B cell (primary cell): ENCODE measurements at places on chromosomes 2 and 18.

DNA sequence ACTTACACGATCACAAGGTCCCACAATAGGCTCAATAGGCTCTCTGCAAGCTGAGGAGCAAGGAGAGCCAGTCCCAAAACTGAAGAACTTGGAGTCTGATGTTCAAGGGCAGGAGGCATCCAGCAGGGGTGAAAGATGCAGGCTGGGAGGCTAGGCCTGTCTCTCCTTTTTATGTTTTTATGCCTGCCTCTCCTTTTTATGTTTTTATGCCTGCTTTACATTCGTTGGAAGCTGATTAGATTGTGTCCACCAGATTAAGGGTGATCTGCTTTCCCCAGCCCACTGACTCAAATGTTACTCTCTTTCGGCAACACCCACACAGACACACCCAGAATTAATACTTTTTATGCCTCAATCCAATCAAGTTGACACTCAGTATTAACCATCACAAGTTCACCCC is 9.9 kb upstream of the GYPC start:
- no peak for DNase-seq

DNA sequence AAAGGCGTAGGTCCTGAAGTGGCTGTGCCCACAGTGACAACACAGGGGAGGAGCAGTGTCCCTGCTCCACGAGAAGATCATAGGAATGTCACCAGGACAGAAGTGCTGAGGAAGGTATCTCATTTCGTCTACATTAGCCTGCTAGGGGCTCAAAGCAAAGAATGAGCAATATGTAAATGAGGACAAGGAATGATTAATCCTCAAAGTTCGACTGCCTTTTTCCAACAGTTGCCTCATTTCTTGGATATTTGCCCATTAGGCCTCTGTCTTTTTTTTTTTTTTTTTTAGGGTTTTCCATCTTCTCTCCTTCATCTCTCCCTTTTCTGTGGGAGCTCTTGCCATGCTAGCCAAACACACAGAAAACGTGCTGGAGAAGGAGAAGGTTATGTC is 105.2 kb upstream of the ARHGAP28 start:
- DNase-seq, result no peak

GRCh38 chr2:9222239-9222892 is 15.8 kb downstream of the ASAP2 start:
- DNase-seq, result no peak

- no peak for DNase-seq
These were observed 41.1 kb downstream of the MBD2 start for GRCh38 chr18:54183390-54183789.

DNA sequence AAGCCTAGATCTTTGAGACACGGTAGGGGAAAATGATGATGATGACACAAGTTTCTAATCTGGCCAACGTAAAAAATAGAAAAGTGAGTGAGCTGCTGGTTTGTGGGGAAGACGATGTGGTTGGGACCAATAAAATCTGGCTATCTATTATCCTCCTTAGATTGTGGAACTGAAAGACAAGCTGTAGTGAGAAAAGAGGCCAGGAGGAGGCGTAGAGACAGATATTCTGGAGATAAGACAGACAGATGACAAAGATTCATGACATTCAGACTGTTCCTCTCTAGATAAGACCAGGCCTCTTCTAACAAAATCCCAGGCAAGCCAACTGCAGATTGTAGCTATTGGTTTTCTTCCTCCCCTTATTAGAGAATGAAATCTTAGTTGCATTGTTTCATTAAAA is 376.3 kb upstream of the UBE2E3 start:
- peak; percentile 10 for DNase-seq

DNA sequence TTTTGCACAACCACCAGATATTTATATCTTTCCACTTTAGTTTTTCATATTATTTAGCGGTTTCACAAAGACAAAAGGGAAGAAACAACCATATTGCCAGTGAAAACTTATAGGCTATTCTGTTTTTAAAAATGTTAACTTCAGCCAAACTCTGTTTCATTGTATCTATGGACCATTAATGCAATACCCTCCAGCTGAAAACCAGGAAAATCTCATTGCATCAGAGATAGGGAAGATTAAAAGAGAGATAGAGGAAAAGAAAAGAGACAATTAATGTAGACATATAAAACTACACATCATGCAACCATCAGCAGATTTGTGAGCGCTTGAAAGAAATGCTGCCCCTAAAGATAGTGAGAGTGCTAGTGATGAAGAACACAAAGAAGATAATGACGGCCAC is 970.2 kb downstream of the ERBB4 start:
- no peak for DNase-seq
